Pons (tissue), 1 donor: ENCODE measurements at places on chromosomes 13 and 19.
A peak's percentile ranks its signal among the peaks of the same experiment; 100 is the strongest.

GRCh38 chr13:113442354-113442984 is 10.8 kb downstream of the ADPRHL1 start:
- no peak for DNase-seq

GRCh38 chr13:55538424-55538823 is 1602.3 kb upstream of the PRR20A start:
- no peak for DNase-seq

DNA sequence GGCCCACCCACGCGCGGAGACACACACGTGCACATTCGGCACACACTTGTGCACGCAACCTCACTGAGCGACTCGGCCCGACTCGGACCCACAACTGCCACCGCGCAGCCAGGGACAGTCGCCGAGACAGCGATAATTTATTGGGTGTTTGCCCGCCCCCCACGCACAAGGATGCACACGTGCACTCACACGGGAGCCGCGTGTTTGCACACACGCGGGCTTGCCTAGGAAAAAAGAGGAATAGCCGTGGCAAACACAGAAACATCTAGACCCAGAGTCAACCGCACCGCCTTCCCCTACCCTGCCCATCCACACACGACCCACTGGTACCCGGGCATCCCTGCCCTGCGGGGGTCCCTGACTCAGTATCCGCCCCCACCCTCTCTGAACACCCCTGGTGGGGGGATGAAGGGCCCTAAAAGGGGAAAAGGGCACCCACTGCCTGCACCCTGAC is 1.1 kb upstream of the SSBP4 start:
- no peak for DNase-seq

GRCh38 chr13:97141564-97142005 is 80.5 kb upstream of the MBNL2 start:
- peak; percentile 55 for DNase-seq

GRCh38 chr19:9566729-9567128 is 17.6 kb downstream of the ZNF121 start:
- no peak for DNase-seq

GRCh38 chr13:38415233-38415632 is 65.6 kb downstream of the UFM1 start:
- DNase-seq, result no peak

DNA sequence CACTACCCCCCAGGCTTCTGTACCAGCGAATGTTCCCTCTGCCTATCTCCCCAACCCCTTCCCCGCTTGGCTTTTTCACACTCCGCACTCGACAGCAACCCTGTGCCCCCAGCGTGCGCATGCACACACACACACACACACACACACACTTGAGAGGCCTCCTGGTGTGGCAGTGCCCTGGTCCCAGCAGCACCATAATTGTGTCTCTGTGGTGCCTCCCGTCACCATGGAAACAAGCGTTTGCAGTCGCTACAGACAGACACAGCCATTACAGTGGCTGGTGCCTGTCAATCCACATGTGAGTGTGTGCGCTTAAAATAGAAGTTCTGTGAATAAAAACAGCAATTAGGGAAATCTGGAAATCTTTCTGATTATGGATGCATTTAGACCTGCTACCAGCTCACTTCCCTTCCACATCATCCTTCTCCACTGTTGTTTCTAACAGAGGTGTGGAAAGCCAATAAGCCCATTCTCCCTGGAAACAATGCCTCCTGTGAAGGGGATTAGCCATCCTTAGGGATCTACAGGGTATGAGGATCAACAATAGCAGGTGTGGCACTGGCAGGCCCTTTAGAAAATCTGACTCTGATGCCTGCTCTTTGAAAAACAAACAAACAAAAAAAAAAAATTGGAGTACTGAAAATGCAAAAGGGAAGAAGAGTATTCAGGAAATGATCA is 146.3 kb downstream of the DCLK1 start:
- no peak for DNase-seq

DNA sequence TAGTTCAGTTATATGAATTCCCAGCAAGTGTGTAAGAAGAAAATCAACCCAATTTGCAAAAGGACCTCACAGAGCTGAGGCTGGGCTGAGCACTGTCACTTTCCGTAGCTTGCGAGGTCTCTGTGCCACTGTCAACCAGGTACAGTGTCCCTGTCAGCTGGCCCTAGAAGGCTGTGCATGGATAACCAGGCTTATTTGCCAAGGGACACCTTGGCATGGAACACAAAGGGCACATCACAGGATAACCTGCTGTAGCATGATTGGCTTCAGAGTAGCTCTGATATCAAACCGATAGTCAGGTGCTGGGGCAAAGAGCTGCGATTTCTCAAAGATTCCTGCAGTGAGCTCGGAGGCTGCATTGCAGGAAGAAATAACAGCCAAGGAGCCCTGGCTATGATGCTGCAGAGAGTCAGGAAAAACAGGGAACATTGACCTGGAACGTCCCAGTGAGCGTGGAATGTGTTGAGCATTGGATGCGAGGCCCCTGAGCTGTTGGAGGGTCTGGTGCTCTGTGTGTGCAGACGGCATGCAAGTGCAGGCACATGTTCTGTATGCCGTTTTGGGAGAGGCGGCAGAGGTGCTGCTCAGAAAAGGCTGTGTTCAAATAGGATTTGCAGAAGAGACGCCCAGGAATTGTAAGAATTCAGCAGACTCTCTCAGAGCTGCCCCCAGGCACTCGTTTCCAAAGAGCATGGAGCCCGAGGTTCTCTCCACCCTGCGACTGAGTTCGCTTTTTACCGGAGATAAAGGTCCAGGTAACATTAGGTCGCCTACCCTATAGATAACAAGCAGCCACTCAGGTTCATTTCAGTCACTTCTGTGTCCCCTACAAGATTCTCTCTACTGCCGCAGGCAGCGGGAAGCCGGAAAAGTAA is 213.5 kb upstream of the IRS2 start:
- no peak for DNase-seq

GRCh38 chr13:45594764-45595163 is 20.8 kb downstream of the ERICH6B start:
- DNase-seq, result no peak

- no peak for DNase-seq
These were observed 9.6 kb downstream of the ZNF211 start for GRCh38 chr19:57642396-57643046.

- DNase-seq, result no peak
These were observed 25.8 kb downstream of the MEGF8 start for GRCh38 chr19:42351079-42351735.

- DNase-seq, result peak; percentile 25
These were observed 7.9 kb downstream of the UNC13A start for GRCh38 chr19:17680230-17680722.

DNA sequence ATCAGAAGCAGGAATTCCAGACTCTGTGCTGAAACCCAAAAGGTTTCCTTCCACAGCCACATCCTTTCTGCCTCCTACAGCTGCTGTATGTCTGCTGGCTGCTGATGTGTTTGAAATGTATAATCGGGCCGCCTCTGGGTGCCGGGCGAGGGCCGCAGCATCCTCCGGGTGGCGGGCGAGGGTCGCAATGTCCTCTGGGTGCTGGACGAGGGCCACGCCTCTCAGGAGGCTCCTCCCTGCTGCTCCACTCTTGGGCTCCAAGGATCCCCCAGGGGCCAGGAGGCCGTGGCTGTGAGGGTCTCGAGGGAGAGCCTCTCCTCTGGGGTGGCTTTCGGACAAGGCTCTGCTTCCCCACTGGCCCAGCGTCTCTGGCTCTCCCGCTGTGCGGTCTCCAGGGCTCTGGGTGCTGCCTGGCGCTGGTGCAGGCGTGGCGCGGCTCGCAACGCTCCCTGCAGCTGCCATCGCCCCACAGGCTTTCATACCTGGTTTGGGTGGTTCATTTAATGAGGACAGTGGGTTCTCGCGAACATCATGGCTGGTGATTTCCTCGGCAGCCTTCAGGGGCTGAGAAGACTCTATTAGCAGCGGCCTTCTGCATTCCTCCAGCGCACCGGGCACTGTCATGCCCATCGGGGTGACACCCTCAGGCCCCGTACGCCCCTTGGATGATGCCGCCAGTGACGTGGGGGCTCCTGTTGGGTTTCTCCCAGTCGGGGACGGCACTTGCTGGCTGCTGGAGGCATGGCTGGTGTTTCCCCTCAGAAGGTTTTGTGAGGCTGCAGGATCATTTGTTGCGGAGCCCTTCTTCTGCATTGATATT is 41.8 kb upstream of the GRTP1 start:
- no peak for DNase-seq

- DNase-seq, result peak; percentile 56
These were observed 35.1 kb downstream of the ELF1 start for GRCh38 chr13:40983725-40984667.

DNA sequence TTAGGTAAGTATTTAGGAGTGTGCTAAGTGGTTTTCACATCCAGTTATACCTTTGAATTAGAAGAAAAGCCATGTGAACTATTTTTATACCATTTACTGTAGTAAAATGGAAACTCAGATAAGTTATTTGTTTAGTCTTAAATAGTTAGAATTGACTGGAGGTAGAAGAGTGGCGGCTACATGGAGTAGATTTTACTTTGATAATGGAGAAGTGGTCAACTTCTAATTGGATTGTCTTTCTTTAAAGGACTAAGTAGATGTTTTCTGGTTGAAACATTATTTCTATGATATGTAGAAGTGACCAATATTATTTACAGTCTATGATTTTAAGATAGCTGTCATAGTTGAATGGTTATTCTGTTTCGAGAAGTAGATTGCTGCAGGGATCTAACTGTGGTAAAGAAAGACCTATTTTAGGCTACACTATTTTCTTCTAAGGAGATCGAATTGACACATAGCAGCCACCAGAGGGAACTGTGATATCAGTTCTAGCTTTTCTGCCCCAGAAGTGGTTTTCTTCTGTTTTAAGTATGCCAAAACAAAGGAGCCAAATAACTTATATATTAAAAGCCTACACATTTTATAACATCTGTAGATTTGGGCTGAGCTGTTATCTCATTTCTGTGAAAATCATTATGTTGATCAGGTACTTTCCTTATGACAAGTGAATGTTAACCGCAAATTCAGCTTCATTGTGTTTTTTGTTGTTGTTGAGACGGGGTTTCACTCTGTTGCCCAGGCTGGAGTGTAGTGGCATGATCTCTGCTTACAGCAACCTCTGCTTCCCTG is 26.1 kb downstream of the ZMYM2 start:
- DNase-seq, result peak; percentile 42

DNA sequence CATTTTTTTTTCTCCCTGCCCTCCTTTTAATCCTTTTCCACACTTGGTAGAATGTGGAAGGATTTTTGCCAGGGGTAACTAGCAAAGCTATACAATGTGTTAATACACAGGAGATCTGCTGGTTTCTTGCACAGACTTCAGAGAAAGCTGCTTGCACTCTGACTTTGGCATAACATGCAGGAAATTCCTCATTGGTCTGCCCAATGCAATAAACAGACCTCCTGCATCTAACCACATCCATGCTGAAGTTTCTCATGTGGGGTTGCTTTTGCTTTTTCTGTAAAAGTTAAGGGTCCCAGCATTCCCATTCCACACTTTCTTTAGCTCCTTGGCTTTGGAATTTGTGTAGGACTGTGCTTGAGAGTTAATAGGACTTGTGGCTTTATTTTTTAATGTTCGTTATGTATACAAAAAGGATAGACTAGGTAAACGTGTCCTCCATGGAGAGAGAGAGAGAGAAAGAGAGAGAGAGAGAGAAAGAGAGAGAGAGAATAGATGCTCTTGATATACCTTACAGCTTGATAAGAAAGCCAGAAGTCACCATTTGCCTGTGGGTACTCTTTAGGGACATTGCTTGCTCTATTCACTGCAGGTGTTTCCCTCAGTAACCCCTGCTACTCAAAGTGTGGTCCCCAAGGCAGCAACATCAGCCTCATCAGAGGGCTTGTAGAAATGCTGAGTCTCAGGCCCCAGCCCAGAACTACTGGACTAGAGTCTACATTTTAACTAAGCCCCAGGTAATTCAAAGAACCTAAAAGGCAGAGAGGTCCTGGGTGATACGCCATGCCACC is 170.5 kb downstream of the SHISA2 start:
- no peak for DNase-seq
